ENCODE measurements at places on chromosomes 1 and 21.

DNA sequence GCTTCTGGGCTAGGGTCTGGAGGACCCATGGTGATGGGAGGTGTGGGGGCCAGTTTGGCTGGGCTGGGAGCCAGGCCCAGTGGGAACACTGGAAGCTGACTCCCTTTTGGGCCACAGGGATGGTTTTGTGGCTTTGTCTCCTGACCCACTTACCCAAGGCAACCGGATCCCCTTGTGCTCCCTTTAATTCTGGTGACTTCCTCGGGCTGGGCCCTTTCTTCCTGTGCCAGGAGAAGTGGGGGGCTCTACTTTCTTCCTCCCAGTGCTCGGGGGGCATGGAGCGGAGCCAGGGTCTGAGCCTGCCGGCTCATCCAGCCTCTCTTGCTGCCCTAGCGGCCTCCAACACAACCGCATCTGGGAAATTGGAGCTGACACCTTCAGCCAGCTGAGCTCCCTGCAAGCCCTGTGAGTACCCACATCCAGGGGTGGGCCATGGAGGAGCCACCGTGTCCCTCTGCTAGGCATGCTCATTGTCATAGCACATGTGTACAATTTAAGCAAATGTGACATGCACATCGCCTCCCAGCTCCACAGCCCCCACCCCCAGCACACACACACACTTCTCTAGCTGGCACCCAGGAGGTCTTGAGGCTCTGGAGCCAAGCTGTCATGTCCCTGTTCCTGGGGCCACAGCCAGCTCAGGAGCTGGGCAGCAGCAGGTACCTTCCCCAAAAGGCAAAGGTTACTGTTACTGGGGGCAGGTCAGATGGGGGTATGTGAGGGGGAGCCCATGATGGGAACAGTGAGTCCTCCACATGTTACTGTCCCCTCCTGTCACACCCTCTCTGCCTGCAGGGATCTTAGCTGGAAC, 35.0 kb downstream of the UBE2T start:
- DNase-seq = no peak

DNA sequence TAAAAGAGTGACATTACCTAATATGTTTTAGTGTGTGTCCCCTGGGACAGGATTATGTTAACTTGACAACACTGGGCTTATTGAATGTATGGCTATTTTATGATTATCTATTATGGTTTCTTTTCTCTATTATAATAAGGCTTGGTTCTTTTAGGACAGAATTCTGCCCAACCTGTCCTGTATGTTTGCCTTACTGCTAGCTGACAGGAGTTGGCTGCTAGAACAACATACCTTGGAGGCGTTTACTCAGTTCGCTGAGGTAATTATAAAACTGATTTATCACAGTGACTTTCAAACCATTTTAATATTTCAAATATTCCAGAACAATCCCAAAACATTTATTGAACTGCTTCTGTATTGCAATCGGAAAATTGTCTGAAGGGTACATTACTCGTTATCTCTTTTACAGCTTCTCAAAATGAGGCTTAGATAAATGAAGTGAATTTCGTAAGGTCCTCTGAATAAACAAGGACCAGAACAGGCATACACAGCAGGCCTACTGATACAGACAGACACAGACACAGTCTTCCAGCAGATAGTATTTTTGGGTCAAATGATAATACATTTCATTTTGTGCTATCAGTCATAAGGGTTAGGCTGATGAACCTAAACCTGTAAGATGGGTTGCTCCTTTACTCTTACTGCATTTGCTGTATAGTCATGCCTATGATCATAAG, 44.2 kb downstream of the SCYL3 start:
- DNase-seq = no peak

GRCh38 chr1:165144757-165145397, 211.6 kb downstream of the LMX1A start:
- no peak for DNase-seq

- no peak for DNase-seq
These were observed 79.1 kb upstream of the KCNE2 start for GRCh38 chr21:34284666-34285065.

DNA sequence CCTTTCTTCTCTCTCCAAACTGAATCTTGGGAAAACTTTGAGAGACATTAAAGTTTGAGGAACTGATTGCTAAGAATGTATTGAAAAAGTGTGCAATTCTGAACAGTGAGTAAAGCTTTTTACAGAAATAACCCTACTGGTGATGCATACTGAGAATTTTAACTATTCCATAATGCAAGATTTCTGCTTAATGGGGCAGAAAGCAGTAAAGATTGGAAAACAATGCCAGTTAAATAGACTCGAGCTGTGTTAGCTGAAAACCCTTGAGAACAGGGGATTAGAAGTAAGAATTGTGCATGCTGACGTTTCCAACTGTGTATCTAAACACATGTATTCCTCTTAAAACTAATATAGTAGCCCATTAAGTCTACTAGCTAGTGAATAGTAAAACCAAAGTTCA, 1500.2 kb upstream of the PRMT6 start:
- DNase-seq = no peak

DNA sequence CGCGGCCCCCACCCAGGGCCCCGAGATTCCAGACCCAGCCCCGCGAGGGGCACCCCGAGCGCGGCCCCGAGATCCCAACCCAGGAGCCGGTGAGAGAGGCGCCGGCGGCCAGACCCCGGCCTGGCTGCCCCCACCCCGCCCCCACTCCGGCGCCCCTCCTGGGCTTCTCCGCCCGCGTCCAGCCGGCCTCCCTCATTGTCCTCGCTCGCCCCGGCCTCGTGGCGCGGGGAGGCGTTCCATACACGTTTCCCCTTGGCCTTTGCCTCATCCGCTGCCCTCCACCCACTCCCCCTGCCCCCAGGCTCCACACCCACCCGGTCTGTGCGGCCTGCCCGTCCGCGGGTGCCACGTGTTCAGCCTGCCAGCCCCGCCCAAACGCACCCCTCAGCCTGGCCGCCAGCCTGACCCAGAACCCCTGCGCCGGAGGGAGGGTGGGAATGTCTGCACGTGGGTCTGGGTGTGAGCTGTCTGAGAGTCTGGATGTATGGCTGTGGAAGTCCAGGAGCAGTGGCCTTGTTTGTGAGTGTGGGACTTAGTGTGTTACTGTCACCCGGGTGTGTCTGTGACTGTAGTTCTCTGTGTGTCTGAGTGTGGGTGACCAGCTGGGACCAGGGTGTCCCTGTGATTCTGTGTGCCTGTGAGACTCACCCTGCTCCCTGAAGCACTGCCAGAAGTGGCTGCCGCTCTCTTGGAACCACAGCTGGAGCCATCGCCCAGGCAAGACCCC, 681 bp downstream of the B4GALT2 start:
- DNase-seq = no peak

DNA sequence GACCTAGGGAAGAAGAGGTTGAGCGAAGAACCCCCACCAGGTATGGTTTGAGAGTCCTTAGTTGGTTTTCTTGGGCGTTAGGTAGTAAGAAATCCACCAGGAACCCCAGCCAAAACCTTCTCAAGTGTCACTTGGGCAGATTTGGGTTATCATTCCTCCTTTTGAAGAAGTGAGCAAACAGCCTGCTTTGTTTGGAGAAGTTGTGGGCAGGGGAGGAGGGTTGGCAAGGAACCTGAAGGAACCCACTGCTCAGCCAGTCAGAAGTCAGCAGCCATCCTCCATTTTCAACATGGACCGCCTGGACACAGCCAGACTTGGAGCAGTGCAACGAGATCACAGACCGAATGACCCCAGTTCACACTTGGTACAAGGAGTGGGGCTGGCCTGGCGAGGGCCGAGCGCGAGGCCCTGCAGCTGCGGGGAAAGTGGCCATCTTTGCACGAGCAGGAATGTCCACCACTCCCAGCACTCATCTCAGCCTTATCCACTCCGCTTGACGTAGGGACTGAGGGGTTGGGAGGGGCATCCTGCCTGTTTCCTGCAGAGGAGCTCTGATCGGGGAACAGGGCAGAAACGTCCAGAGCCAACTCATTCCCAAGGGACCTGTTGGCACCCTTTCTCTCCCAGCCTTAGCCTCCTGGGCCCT, 7.2 kb downstream of the ADPRS start:
- no peak for DNase-seq

DNA sequence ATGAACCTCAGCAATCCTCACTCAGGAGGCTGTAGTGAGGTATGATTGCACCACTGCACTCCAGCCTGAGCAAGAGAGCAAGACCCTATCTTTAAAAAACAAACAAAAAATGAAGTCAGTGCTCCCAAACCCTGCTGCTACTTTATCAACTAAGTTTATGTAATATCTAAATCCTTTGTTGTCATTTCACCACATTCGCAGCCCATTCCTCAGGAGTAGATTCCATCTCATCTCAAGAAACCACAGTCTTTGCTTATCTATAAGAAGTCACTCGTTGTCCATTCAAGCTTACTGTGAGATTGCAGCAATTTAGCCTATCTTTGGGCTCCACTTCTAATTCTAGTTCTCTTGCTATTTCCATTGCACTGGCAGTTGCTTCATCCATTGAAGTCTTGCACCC, 44.3 kb upstream of the RGL1 start:
- DNase-seq = no peak

- DNase-seq = no peak
These were observed 48.6 kb downstream of the FNBP1L start for GRCh38 chr1:93496520-93496919.

- no peak for DNase-seq
These were observed 10.9 kb upstream of the BLACAT1 start for GRCh38 chr1:205466595-205467220.

DNA sequence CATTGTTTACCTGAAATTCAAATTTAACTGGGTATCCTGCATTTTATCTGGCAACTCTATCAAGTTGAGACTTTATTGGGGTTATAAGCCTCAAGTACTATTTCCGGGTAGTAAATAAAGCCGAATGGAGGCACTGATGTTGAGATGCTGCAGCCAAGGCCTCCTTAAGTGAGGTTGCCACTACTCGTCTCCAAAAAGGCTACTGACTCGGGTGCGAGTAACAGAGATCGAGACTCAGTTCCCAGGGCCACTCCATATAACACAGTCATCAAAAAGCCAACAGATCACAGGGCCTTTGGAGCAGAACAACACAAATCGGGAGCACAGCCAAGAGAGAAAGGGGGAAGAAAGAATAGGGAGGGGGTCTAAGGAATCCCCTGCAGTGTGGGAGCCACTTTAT, 524 bp downstream of the COPA start:
- no peak for DNase-seq

- no peak for DNase-seq
These were observed 8.2 kb downstream of the KIF2C start for GRCh38 chr1:44747878-44748277.

DNA sequence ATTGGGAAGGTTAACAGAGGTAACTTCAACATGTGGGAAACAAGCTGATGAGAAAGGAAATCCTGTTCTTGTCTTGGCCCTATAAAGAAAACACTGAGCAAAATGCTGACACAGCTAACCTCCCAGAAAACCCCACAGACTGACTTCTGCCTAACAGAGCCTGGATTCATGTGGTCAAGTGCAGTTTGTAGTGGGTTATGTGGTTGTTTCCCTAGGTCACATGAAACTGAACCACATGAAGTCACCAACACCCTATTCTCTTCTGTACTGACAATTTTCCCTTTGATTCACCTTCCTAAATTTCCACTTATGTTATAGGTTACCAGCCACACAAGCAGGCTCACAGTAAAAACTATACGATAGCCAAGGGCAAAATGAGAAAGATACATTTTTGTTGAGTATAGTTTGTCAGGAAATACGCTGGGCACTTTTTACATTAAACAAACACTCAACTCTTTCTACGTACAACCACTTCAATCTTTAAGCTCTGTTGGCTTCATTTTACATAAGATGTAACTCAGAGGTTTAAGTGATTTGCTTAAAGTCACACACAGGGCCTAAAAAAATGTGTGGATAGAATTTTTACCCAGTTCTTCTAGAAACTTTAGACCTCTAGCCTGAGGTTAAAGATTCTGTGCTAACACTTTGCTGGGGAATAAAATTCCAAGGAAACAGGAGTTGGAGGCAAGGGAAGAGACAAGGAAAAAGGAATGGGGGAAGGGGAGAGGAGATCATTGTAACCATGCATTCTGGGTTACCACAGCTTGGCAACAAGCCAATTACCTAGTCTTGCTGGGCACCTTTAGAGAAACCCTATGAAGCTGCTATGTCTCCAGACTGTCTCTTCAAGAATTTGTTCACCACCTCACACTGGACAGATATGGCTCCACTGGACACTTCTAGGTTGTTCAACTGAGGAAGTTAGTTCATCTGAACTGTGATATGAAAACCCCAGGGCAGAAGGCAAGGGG, 601.6 kb upstream of the USP24 start:
- DNase-seq = no peak

- no peak for DNase-seq
These were observed 357.6 kb upstream of the NR5A2 start for GRCh38 chr1:199669916-199670315.

GRCh38 chr21:46334351-46335140, 10.6 kb downstream of the PCNT start:
- no peak for DNase-seq

DNA sequence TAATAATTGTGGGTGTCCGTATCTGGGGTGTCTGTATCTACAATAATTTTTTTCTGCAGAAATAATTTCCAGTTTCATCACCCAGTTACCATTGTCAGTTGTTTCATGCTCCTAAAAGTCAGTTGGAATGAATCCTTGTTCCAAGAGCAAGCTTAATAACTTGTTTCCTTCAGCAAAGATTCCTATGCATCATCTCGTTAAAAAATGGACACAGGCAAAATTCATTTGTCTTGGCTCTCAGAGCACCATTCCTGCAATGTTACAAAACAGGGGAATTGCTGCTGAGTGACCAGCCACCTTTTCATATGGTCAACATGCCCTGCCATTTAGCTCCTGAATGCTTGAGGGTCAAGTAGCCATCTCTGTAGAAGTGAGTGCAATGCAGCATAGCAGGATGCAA, 393.4 kb downstream of the KCNT2 start:
- DNase-seq = no peak

DNA sequence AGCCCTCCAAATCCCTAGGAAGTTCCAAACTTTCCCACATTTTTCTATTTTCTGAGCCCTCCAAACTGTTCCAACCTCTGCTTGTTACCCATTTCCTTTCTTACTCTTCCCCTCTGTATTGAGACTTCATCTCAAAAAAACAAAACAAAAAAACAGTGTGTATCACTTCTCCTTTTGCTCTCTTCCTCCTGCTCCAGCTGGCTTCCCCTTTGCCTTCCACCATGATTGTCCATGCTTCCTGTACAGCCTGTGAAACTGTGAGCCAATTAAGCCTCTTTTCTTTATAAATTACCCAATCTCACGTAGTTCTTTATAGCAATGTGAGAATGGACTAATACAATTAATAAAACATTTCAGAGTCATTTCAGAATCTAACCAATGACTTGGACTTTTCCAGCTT, 69.6 kb upstream of the KRTAP19-8 start:
- DNase-seq = no peak

GRCh38 chr1:208137193-208137592, 107.0 kb downstream of the PLXNA2 start:
- DNase-seq = no peak
